ENCODE measurements at places on chromosomes 16 and 17. TPM values are rescaled to one million over a fixed set of nuclear protein-coding genes. Genes with fewer than 3 reads are reported as not detected.

- DNase-seq: no peak
Observed at GRCh38 chr17:74780443-74781238, 4.5 kb upstream of the NAT9 start.

TRPV2 gene
- 46.8 TPM for total RNA-seq

HIGD1B gene
- not detected for total RNA-seq

KRT40 gene
- not detected for total RNA-seq

DNA sequence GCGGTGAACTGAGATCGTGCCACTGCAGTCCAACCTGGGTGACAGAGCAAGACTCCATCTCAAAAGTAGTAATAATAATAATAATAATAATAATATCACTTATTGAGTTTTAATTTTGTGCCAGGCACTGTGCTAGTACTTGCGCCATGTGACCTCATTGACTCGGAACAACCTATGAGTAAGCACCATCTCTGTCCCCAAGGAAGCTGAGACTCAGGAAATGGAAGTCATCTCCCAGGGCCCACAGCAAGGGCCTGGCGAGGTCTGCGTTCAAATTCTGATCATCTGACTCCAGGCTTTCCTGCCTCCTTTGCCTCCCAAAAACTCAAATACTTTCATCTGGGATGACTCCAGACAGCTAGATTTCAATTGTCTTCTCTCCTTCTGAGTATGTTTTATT, 162.9 kb downstream of the SEC14L1 start:
- DNase-seq: no peak

DNA sequence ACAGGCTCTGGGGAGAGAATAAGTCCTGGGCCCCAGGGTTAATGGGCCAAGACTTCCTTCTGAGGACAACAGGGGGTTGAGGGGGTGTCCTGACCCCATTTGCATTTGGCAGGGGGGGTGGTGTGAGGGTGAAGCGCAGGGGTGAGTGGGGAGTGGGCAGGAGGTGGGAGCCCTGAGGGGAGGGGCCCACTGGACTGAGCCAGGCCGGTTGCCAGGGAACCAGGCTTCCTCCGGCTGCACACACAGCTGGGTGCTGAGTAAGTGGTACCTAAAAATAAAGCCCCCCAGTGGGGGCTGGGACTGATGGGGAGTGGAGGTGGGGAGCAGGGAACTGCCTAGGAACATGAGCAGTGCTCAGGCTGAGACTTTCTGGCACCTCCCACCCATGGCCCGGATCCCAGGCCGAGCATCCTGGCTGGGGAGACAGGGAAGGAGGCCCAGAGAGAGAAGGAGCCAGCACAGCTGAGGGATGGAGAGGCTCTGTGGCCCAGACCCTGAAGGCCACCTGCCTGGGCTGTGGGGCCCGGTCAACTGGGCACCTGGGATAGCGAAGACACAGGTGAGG, 7.5 kb upstream of the RASD1 start:
- no peak for DNase-seq

TMEM238L gene
- not detected for total RNA-seq

KRT12 gene
- not detected for total RNA-seq
